ENCODE measurements at places on chromosomes 5 and 9.

DNA sequence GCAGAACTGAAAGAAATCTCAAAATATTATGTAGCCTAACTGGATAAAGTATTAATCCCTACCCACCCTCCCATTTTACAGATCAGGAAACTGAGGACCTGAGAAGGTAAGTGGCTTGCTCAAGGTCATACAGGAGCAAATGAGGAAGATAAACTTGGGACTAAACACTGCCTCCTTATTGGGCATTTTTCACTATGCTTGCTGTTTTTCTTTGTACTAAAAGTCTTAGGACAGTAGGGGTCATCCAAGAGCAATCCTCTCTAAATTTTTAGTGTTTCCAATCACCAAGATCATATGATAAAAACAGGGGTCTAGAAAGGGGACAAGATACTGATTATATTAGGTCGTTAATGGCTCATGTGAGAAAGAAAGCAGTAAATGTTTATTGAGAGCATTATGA, 80.8 kb downstream of the RORB start:
- no peak for DNase-seq

- DNase-seq, result no peak
These were observed 45.9 kb upstream of the CDH18 start for GRCh38 chr5:20033881-20034280.

- no peak for DNase-seq
These were observed 7.7 kb upstream of the DMRT2 start for GRCh38 chr9:1042466-1042865.

DNA sequence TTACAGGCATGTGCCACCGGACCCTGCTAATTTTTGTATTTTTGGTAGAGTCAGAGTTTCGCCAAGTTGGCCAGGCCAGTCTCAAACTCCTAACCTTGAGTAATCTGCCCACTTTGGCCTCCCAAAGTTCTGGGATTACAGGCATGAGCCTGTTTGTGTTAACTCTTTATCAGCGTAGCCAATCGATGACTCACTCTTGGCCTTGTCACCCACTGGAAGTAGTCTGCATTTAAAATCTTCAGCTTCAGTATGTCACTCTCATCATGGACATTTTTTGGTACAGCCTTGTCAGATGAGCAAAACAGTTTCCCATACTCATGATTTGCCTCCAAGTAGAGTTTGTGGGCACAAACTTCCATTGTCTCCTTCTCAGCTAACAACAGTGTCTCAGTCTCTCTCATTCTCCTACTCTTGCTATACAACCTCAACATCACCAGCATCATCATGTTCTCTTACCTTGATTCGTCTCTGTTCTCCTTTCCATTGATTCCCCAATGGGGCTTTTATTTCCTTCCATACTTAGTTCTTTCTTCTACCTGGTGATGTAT, 22.5 kb downstream of the MUSK start:
- no peak for DNase-seq

DNA sequence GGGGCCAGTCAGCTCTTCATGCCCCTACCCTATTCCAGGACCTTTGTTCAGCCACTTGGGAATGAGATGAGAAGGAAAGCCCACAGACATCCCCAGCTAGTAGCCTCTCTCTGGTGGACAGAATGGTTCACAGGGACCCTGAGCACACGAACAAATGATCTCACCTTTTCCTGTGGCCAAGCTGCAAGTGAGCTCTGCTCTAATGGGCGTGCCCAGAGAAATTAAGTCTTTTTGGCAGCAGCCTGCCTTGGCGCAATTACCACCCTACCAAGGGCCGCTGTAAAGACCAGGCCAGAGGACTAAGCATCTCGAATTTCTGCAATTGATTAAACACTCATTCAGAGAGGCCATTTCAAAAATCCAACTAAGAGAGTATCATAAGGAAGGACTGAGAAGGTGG, 56.0 kb downstream of the WHRN start:
- DNase-seq, result no peak

GRCh38 chr9:1875921-1876448, 139.2 kb upstream of the SMARCA2 start:
- no peak for DNase-seq

All from epithelial cell of prostate (primary cell).